ENCODE measurements at places on chromosomes 4 and X.

- DNase-seq = peak; percentile 74
These were observed 191.4 kb downstream of the PPP3CA start for GRCh38 chr4:101155945-101156344.

DNA sequence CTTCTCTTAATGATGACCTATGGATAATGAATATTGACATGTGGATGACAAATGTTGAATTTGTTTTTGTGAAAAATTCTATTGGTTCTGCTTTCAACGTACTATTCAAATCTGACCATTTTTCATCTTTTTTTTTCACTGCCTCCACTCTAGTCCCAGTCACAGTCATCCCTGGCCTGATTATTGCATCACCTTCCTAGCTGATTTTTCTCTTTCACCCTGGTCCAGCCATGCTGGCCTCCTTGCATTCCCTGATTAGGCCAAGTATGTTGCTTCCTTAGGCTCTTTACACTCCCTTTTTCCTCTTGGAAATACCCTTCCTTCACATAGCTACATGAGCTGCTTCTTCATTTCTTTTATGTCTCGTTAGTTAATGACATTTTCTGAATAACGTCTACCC, 58.1 kb upstream of the MAP9 start:
- DNase-seq = no peak

- no peak for DNase-seq
These were observed 1.6 kb downstream of the KCTD8 start for GRCh38 chr4:44446801-44447562.

DNA sequence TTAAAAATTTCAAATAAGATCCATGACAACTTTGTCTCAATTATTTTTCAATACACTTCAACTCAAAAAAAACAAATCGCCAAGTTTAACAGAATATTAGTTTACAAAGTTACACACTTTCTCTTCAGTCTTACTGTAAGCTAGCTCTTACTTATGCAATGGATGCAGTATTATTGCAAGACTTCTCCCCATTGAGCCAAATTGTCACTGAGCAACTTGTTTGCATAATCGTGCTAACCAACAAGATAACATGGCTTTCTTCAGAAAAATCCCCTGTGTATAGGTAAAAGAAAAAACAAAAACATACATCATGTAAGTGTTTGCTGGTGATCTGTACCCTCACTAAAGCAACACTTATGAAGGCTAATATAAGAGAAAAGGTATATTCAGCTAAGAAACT, 18.9 kb downstream of the DNAJB14 start:
- DNase-seq = no peak

DNA sequence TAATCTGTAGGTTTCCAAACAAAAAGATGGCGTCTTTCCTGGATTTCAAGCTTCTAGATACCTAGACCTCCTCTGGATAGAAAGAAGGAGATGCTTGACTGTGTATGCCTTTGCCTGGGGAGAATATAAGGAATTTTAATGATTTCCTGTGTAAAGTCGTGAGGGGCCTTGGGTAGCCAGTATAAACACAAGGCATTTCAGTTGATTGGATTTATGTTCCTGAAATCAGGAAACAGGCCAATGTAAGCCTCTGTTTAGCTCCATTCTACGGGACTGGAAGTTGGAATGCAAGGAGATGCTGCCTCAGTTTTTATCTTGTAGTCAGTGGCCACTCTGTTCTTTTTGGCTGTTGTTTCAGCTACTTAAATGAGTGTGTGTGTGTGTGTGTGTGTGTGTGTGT, 137.2 kb downstream of the GUCY2F start:
- no peak for DNase-seq

GRCh38 chr4:68152411-68152810, 22.7 kb upstream of the TMPRSS11F start:
- DNase-seq = peak; percentile 4

- no peak for DNase-seq
These were observed 12.7 kb upstream of the SMIM43 start for GRCh38 chr4:121777625-121778024.

DNA sequence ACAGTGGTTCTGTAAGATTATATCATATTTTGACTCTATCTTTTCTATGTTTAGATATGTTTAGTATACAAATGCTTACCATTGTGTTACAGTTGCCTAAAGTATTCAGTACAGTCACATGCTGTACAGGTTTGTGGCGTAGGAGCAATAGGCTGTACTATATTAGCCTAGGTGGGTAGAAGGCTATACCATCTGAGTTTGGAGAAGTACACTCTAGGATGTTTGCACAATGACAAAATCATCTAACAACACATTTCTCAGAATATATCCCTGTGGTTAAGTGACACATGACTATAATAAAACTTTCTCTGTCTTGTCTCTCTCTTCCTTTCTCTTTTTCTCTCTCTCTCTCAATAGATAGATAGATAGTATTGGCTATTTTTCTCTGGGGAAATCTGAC, 1053.1 kb downstream of the STIM2 start:
- no peak for DNase-seq

DNA sequence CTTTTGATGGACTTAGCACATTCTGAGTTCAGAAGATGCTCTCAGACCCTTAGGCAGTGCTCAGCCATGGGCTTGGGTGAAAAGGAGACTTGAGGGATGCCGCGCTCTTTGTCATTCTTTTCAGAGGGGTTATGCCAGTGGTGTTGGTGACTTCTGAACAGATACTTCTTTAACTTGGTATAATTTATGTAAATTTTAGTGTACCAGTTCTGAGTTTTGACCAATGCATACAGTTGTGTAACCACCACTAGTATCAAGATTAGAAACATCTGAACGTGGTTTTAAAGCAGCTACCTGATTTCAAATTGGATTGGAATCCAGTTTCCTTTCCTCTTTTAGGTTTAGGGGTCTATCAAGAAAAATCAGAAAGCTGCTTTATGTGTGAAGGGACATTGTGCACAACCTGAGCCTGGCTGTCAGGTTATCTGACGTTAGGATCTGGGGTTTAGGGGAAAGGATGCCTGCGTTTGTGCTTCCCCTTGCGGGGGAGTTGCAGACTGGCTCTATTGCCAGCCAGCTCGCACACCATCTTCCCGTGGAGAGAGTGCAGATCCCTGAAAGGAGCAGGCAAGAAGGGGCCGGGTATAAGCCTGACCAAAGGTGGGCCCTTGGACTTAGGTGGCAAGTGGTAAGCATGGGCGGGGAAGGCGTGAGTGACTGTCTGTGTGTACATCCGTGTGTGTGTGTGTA, 19.0 kb downstream of the SMS start:
- DNase-seq = no peak

GRCh38 chrX:135295238-135295943, 13.9 kb upstream of the ETDC start:
- DNase-seq = peak; percentile 57

DNA sequence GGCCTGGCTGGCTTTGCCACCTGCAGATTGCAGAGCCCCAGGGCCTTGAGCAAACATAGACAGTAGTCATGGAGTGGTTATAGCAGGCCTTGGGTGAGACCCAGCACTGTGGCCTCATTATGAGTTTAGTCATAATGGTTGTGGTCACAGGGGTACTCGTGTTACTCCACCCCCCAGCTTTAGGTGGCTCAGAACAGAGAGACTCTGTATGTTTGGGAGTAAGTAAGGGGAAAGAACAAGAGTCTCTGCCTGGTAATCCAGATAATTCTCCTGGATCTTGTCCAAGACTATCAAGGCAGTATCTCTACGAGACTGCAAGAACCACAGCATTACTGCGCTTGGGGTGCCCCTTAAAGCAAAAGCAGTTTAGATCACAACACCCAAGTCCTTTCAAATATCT, 62.3 kb upstream of the SCRG1 start:
- DNase-seq = no peak

DNA sequence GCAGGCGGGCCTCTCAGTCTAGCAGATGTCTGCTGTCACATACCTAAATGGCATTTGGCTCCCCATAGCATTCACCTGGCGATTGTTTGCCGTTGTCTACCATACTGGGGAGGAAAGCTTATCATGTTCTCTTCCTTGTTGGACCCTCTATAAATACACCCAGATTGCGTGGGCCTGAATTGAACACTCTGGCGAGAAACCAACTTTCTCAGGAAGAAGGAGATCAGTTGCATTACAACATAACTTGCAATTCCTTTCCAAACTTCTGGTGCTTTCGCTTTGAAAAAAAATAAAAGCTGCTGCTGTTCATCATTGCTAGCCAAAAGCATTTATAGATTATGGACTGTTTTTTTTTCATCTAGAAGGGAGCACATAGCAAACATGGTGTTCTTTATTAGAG, 230.0 kb upstream of the GPC4 start:
- no peak for DNase-seq

DNA sequence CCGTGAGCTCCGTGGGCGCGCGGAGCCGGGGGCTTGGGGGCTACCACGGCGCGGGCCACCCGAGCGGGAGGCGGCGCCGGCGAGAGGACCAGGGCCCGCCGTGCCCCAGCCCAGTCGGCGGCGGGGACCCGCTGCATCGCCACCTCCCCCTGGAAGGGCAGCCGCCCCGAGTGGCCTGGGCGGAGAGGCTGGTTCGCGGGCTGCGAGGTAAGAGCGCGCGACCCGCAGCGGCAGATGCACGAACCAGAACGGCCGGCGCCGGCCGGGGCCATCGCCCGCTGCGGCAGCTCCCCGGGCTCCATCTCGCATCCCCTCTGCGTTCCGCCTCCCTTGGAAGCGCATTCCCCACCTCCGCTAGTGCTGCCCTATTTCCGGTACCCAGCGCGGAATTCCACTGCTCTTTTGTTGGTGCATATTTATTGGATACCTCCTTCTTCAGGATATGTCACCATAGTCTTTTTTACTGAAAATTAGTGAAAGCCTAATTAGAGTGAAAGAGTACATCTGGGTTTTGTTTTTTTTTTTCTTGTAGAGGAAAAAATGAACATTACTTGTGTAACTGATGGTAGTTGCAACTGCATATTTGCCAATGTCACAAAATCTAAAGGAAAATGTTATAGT, 797 bp downstream of the PKD2 start:
- DNase-seq = peak; percentile 30

GRCh38 chr4:141133999-141134995, 1.0 kb upstream of the RNF150 start:
- DNase-seq = no peak

GRCh38 chr4:119501740-119502139, 126.9 kb downstream of the PDE5A start:
- no peak for DNase-seq

- no peak for DNase-seq
These were observed 52.5 kb upstream of the TTC29 start for GRCh38 chr4:146998157-146998556.

- DNase-seq = no peak
These were observed 34.5 kb upstream of the WAS start for GRCh38 chrX:48649102-48649501.

GRCh38 chr4:179678093-179678814, 2236.0 kb upstream of the AGA start:
- DNase-seq = no peak

GRCh38 chrX:140354431-140355120, 150.3 kb downstream of the SOX3 start:
- no peak for DNase-seq

Data from activated CD4-positive, alpha-beta T cell treated with anti-CD3 and anti-CD28 coated beads, Interleukin-10, Interleukin-2, amounts not matched to agents 100 ng/mL and 50 ng/mL, durations not matched to agents 16 hours and 8 hours (primary cell).